ENCODE measurements at places on chromosomes 2 and 18. TPM values are rescaled to one million over a fixed set of nuclear protein-coding genes. Genes with fewer than 3 reads are reported as not detected.

DNA sequence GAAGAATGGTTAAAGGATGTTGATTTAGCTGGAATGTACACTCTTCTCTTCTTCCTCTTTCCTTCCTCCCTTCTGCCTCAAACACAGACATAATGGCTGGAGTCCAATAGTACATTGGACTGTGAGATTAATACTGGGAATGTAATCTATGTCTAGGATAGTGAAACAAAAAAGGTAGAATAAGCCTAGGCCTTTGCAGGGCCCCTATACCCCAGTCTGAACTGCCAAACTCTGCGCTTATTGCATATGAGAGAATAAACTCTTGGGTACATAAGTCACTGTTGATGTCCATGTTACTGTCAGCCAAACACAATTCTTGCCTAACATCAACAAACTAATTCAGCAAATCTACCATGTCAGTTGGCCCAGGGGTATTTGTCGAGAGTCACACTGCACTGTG lies 29.7 kb upstream of the CCDC150 start:
- no peaks in the 10 kb centered on the region for H3K27me3 ChIP-seq
- H3K36me3 ChIP-seq = no peaks in the 10 kb centered on the region
- no peak overlapping the region for H3K4me3 ChIP-seq
- H3K4me1 ChIP-seq = no peaks in the 10 kb centered on the region
- no peak overlapping the region for H3K27ac ChIP-seq
- DNase-seq = no peak

- DNase-seq = no peak
- H3K27ac ChIP-seq = no peak overlapping the region
- peaks cover 49% of the 10 kb centered on the region for H3K4me1 ChIP-seq
- H3K36me3 ChIP-seq = no peaks in the 10 kb centered on the region
These were observed 135.1 kb upstream of the GPC1 start for GRCh38 chr2:240300261-240300821.

DNA sequence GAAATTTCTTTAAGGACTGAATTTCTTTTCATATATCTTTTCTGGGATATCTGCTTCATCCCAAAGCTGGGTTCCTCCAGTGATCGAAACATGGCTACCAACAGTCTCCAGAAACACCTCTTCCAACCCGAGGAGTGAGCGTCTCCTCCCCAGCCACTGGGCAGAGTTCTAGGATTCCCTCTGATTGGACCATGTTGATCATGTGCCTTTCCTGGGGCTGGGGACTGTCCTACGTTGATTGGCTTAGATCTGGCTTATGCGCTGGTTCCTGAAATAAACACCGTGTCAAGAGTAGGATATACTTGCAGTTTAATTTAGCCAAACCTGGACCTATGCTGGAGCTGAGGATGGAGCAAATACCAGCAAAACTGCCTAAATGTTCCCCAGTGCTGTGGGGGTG lies 55.5 kb upstream of the SLC16A14 start:
- H3K4me3 ChIP-seq = no peak overlapping the region
- no peak for DNase-seq
- H3K4me1 ChIP-seq = no peaks in the 10 kb centered on the region
- no peaks in the 10 kb centered on the region for H3K27me3 ChIP-seq
- no peaks in the 10 kb centered on the region for H3K36me3 ChIP-seq

DNA sequence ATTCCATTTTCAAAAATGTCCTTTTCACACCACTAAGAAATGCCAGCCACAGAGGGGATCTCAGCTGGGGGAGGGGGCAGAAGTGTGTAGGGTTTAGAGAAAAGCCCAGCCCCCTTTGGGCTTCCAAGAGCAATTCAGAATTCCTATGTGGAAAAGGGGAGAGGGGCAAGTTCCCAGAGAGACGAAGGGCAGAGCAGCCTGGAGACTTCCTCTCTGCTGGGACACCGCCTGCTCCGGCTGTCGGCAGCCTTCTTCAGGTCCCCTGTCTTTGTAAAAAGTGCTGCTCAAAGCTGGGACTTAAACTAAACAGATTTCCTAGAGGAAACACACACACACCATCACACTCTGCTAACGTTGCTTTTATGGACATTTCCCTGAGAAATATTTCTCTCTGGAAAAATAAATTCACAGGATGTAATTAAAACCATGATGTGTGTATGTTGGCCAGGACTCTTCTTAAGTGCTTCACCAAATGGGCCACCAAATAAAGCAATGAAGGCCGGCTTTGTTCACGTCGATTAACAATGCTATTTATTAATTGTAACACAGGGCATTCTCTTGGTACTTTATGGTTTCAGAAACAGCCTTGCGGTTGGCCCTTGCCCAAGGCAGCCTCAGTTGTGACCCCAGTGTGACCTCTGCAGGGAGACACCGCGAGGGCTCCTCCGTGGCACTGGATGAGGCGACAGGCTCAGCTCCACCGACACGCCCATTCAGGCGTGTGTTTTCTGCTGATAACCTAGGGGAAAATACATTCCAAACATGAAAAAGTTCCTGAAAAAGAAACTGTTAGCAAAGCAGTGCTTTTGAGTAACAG lies 5.6 kb upstream of the ASB1 start:
- H3K4me3 ChIP-seq = no peak overlapping the region
- H3K27me3 ChIP-seq = peaks cover 3% of the 10 kb centered on the region

The PPP1R1C gene
- 0.40 TPM for total RNA-seq

- H3K27me3 ChIP-seq = no peaks in the 10 kb centered on the region
- H3K4me1 ChIP-seq = no peaks in the 10 kb centered on the region
- DNase-seq = peak; percentile 24
- no peak overlapping the region for H3K4me3 ChIP-seq
- H3K36me3 ChIP-seq = no peaks in the 10 kb centered on the region
These were observed 19.5 kb downstream of the SLC25A52 start for GRCh38 chr18:31741097-31741735.

DNA sequence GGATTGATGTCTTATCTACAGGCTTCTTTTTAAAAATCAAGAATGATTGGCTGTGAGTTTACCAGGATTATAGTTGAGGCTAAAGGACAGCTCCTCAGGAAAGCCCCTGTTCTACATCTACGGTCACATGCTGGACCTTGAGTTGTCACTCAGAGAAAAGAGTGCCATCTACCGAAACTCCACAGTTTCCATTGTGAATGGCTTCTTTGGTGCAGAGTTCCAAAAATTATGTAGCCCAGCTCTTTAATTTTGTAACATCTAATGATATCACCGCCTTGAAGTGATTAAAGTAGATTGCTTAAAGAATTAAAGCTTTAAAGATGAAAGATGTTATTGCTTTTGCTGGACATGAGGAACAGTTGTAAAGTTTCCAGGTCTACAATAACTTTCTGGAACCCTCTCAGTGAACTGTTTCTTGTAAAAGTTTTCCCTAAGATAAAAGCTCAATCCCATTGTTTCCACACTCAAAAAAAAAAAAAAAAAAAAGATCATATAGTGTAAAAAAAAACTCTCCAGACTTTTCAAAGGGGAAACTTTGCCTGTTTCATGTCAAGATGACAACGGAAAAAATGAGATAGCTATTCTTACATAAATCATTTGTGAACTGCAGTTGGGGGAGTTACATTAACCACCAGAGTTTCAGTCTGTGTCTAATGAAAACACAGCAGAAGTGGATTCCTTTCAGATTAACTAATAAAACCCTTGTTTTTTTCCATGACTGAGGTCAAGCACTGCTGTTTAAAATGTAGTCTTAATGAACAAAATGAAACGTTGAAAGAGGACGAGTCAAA lies 4.3 kb downstream of the COL3A1 start:
- H3K27ac ChIP-seq = peak overlapping the region; percentile 98
- no peaks in the 10 kb centered on the region for H3K27me3 ChIP-seq
- no peaks in the 10 kb centered on the region for H3K4me1 ChIP-seq
- DNase-seq = peak; percentile 94

The CPSF3 gene
- total RNA-seq = 35.1 TPM

The HAAO gene
- 14.8 TPM for total RNA-seq

DNA sequence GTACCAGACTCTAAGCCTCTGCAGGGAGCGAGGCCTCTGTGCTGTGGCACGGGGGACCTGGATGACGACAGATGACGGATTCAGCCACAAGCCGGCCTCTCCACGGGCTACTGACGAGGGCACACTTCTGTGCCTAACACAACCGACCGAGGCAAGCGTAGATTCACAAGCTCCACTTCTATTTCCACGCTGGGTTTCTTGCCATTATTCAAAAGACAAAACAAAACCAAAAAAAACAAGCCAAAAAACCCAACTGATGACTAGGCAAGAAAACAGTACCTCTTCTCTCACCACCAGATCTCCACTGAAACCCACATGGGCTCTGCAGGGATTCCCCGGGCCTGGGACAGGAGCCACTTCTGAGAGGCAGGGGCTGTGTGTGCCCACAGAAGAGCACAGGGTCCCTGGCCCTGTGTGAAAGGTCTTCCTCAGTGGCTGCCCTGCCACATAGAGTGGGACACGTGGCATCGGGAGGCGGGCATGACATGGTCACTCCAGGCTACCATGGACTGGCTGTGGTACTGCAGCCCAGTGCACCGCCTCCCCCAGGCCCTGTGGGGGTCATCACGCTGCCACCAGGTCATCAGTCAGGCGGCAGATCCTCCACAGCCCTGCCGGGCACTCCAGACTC lies 254.7 kb downstream of the HDAC4 start:
- no peak for DNase-seq
- peaks cover 73% of the 10 kb centered on the region for H3K36me3 ChIP-seq
- no peaks in the 10 kb centered on the region for H3K4me1 ChIP-seq
- no peak overlapping the region for H3K27ac ChIP-seq
- H3K4me3 ChIP-seq = no peak overlapping the region

The FKBP7 gene
- 69.3 TPM for total RNA-seq

DNA sequence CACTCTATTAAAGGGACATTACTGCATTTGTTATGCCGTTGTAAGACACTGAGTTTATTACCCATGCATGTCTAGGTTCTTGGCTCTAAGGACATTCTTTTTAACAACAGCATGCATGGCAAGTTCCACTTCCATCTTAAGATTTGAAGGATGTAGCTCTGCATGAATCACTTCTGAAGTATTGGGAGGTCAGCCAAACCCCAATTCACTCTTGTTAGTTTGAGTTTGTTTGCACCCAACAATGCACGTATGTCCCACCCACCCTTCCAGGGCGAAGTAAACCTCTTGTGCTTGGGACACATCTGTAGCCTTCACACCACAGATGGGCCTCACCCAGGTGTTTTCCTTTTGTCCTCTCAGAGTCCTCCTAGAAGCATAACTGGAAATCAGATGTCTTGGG lies 5.6 kb upstream of the LAMA3 start:
- no peak for DNase-seq
- peaks cover under 1% of the 10 kb centered on the region for H3K4me1 ChIP-seq
- H3K27ac ChIP-seq = no peak overlapping the region
- H3K36me3 ChIP-seq = no peaks in the 10 kb centered on the region

The LIMS4 gene
- total RNA-seq = 3.8 TPM

- peaks cover 2% of the 10 kb centered on the region for H3K4me1 ChIP-seq
- H3K27ac ChIP-seq = no peak overlapping the region
- no peak for DNase-seq
- H3K4me3 ChIP-seq = no peak overlapping the region
- peaks cover 25% of the 10 kb centered on the region for H3K27me3 ChIP-seq
These were observed 1.4 kb downstream of the AKAIN1 start for GRCh38 chr18:5195656-5196055.

DNA sequence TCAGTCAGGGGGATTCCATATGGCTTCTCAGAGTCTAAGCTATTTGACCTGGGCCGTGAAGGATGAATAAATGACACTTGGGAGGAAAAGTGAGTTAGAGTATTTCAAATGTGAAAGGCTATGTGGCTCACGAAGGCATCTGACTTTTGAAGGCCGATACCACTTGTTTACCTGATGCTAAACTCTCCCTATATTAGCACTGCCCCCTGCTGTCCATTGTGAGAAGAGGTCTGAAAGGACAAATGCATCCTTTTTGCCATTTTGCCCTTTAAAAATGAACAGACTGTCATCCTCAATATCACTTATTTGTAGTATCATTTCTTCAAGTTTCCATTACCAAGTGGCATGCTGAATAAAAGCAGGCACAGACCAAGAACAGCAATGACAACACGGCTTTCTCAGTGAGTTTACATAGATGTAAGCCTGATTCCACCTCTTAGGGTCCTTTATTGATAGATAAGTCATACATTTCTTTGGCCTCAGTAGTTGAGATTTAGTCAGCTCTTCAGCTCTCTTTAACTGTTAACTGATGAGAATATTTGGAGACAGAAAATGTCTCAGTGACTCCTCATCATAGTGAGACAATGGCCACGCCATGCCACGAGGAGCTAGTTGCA lies 40.1 kb downstream of the DOCK10 start:
- DNase-seq = peak; percentile 77
- H3K27ac ChIP-seq = no peak overlapping the region
- H3K4me1 ChIP-seq = peaks cover 14% of the 10 kb centered on the region
- peaks cover 2% of the 10 kb centered on the region for H3K36me3 ChIP-seq
- no peak overlapping the region for H3K4me3 ChIP-seq
- H3K27me3 ChIP-seq = no peaks in the 10 kb centered on the region

The ALPP gene
- 0.09 TPM for total RNA-seq

GRCh38 chr2:43077876-43078275 lies 148.5 kb downstream of the ZFP36L2 start:
- H3K36me3 ChIP-seq = no peaks in the 10 kb centered on the region
- DNase-seq = no peak
- H3K4me1 ChIP-seq = peaks cover 86% of the 10 kb centered on the region
- H3K27ac ChIP-seq = no peak overlapping the region

GRCh38 chr2:37836270-37836669 lies 88.8 kb upstream of the RMDN2 start:
- no peak overlapping the region for H3K27ac ChIP-seq
- H3K36me3 ChIP-seq = no peaks in the 10 kb centered on the region
- H3K4me3 ChIP-seq = no peak overlapping the region

The CRIM1 gene
- total RNA-seq = 20.4 TPM

DNA sequence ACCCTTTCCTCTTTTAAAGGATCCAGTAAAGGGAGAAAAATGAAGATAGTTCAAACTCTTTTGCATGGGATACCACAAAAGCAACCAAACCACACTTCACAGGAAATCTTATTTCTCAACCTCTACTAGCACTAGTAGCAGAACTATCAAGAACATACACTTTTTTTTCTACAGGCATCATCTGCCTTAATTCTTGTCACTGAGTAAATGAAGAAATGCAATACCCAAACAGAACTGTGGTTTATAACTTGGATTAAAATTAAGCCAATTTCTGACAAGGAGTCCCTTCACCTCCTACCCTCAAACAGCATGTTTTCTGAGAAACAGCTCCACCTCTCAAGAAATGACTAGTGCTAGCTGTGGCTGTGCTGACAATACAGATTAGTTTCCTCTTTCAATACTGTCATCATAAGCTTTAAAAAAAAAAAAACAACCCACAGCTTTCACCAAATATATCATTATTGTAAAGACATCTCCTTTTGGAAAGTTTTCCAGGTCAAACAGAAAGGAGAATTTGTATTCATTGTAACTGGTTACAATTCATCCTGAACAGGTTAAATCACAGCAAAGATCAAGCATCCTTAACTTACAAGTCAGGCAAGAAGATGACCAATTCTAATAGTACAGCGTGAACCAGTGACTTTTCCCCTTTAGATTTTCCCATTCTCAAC lies 44.4 kb downstream of the PTPN2 start:
- peaks cover 2% of the 10 kb centered on the region for H3K4me1 ChIP-seq
- no peak overlapping the region for H3K4me3 ChIP-seq
- peaks cover 8% of the 10 kb centered on the region for H3K36me3 ChIP-seq
- peak; percentile 44 for DNase-seq
- H3K27me3 ChIP-seq = no peaks in the 10 kb centered on the region
- H3K27ac ChIP-seq = peak overlapping the region; percentile 49

The EFEMP1 gene
- 19.7 TPM for total RNA-seq

Measured in muscle of leg (tissue), 16 donors.